ENCODE measurements at places on chromosomes 3 and 15. TPM values are rescaled to one million over a fixed set of nuclear protein-coding genes. Genes with fewer than 3 reads are reported as not detected.

GRCh38 chr15:31364301-31365031, 37.8 kb downstream of the KLF13 start:
- no peaks in the 10 kb centered on the region for H3K36me3 ChIP-seq
- H3K4me3 ChIP-seq, result peak overlapping the region; percentile 11
- H3K4me1 ChIP-seq, result peaks cover 89% of the 10 kb centered on the region
- H3K27ac ChIP-seq, result peak overlapping the region; percentile 94
- no peaks in the 10 kb centered on the region for H3K27me3 ChIP-seq

GRK7 gene
- total RNA-seq, result 0.27 TPM

RLBP1 gene
- total RNA-seq, result not detected

DNA sequence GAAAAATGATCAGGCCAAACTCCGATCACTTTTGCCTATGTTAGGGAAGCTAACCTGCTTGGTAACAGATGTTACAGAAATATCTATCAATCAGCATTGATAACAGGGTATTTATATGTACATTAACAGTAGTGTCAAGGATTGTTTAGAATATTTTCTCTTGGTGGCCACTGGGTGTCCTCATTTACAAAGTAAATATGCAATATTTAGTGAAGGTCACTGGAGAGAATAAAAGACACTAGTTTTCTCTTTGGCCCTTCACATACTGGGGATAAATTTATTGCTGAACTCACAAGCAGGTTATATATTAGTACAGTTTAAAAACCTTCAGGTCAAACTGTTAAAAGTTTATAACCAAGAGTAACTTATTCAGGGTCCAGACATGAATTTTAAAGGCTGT, 69.0 kb downstream of the TIGIT start:
- no peak for DNase-seq
- H3K4me3 ChIP-seq, result no peak overlapping the region
- H3K36me3 ChIP-seq, result no peaks in the 10 kb centered on the region
- no peaks in the 10 kb centered on the region for H3K27me3 ChIP-seq
- no peaks in the 10 kb centered on the region for H3K4me1 ChIP-seq
- H3K27ac ChIP-seq, result no peak overlapping the region

SKOR1 gene
- total RNA-seq, result 2.4 TPM

GRCh38 chr3:67377299-67377698, 277.1 kb downstream of the SUCLG2 start:
- H3K4me1 ChIP-seq, result no peaks in the 10 kb centered on the region
- H3K27ac ChIP-seq, result no peak overlapping the region
- no peak for DNase-seq
- no peaks in the 10 kb centered on the region for H3K27me3 ChIP-seq
- H3K4me3 ChIP-seq, result no peak overlapping the region
- H3K36me3 ChIP-seq, result peaks cover 34% of the 10 kb centered on the region

LIPC gene
- total RNA-seq, result 4.6 TPM

ABHD10 gene
- total RNA-seq, result 18.4 TPM

ROPN1 gene
- total RNA-seq, result not detected

LMOD3 gene
- total RNA-seq, result not detected

DNA sequence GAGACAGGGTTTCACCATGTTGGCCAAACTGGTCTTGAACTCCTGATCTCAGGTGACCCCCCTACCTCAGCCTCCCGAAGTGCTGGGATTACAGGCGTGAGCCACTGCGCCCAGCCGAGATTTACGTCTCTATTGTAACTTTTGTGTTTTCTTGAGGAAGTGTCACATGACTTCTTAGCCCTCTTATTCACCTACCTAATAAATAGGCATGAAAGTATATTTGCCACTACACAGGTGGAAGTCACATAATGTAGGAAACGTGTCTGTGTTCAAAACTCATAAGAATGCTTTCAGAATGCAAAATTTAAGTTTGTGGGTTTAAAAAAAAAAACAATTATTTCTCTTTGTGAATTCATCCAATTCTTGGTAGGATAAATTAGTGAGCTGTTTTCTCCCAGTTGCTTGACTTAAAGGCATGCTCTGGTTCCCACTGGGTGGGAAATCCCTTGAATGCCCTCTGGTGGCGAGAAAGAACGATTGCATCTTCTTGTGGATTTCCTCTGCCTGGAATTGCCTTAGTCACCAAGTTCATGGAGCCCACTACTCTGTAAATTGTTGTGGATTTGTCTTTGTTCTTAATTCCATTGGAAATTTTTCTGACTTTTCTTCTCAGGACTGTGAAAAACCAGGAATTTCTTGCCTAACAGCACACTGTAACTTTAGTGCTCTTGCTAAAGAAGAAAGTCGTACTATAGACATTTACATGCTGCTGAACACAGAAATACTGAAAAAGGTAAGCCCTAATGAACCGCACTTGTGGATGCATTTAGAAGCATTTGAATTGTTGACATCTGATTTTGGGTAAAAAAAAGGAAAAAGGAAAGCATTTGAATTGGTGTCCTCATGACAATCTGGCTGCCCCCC, 82.2 kb upstream of the CTDSPL start:
- H3K4me3 ChIP-seq, result no peak overlapping the region
- no peak overlapping the region for H3K27ac ChIP-seq
- peak; percentile 2 for DNase-seq
- H3K4me1 ChIP-seq, result no peaks in the 10 kb centered on the region
- H3K27me3 ChIP-seq, result no peaks in the 10 kb centered on the region
- H3K36me3 ChIP-seq, result no peaks in the 10 kb centered on the region

DNA sequence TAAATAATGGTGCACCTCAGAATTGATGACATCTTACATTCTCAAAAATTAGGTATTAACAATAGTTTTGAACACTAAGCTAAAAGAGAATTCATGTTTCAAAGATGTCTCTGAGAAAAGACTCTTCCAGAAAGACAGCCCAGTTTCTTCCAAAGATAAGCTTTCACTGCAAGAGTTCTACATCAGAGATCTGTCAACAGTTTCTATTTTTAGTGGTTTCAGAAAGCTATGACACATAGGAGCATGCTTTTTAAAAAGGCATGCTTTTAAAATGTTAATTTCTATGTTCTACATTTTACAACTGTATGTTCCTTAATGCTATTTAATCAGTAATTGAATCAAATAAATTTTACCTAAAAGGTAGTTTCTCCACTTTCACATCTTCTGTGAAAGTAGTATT, 88.2 kb downstream of the PLOD2 start:
- no peak overlapping the region for H3K4me3 ChIP-seq
- H3K4me1 ChIP-seq, result no peaks in the 10 kb centered on the region
- no peaks in the 10 kb centered on the region for H3K36me3 ChIP-seq
- DNase-seq, result no peak
- no peaks in the 10 kb centered on the region for H3K27me3 ChIP-seq

CFAP100 gene
- total RNA-seq, result not detected

- DNase-seq, result peak; percentile 45
- H3K27ac ChIP-seq, result no peak overlapping the region
- H3K4me1 ChIP-seq, result no peaks in the 10 kb centered on the region
- H3K36me3 ChIP-seq, result no peaks in the 10 kb centered on the region
- no peak overlapping the region for H3K4me3 ChIP-seq
- H3K27me3 ChIP-seq, result no peaks in the 10 kb centered on the region
Observed at GRCh38 chr3:141360888-141361598, 7.3 kb upstream of the ZBTB38 start.

GRCh38 chr15:60583946-60584345, 105.0 kb upstream of the ICE2 start:
- H3K27me3 ChIP-seq, result no peaks in the 10 kb centered on the region
- H3K27ac ChIP-seq, result peak overlapping the region; percentile 82
- H3K4me3 ChIP-seq, result peak overlapping the region; percentile 30

DNA sequence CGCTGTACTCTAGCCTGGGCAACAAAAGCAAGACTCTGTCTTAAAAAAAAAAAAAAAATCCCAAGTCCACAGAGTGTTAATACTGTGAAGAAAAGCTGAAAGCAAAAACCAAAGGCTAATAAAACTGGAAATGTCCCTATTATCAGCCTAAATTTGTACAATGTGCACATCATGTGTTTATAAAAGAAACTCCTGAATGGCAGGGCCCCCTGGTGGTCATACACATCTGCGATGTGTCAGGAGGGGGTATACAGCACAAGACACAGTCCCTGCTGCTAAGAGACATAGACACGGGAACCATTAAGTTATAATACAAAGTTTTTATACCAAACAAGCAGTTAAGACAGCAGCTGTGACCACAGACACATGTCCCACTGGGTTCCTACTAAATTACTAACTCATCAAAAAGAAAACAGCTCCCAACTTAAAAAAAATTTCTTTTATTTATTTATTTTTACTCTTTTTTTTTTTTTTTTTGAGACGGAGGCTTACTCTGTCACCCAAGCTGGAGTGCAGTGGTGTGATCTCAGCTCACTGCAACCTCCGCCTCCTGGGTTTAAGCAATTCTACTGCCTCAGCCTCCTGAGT, 31.0 kb downstream of the IDH2 start:
- no peak overlapping the region for H3K4me3 ChIP-seq
- H3K27ac ChIP-seq, result no peak overlapping the region
- H3K36me3 ChIP-seq, result no peaks in the 10 kb centered on the region
- H3K4me1 ChIP-seq, result no peaks in the 10 kb centered on the region
- peak; percentile 80 for DNase-seq

DNA sequence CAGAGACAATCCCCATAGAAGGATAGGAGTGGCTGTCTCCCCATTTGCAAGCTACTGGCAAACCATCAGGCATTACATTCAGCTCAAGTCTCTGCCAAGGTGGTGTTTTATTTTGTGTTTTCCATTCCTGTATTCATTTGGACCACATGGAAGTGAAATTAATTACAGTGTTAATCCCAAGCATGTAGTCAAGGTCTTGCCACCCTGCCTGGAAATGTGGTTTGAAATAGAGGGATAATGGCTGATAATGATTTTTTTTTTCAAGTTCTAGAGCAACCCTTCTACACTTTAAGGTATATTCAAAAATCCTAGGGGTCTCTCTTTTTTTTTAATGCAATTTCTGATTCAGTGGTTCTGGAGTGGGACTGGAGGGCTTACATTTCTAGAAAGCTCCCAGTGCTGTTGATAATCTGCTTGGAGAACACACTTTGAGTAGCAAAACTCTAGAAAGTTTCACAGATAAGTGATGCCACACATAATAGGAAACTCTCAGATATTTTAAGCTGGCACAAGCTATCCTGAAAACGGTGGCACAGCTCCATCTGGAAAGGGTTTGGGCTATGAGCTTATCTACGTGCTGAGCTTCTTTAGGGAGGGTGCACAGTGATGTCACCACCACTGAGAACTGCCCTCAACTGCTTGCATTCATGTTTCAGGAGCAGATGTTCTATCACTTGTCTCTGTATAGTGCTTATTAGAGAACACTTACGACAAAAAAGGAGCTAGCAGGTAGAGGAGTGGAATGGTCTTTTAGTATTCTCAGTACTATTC, 140.1 kb upstream of the IL12A start:
- no peaks in the 10 kb centered on the region for H3K27me3 ChIP-seq
- DNase-seq, result no peak
- H3K4me3 ChIP-seq, result no peak overlapping the region
- no peaks in the 10 kb centered on the region for H3K4me1 ChIP-seq
- no peaks in the 10 kb centered on the region for H3K36me3 ChIP-seq

GRCh38 chr3:119937229-119937628, 155.3 kb downstream of the NR1I2 start:
- no peak overlapping the region for H3K27ac ChIP-seq
- peak; percentile 8 for DNase-seq
- no peaks in the 10 kb centered on the region for H3K27me3 ChIP-seq
- H3K36me3 ChIP-seq, result no peaks in the 10 kb centered on the region
- H3K4me3 ChIP-seq, result no peak overlapping the region

GRCh38 chr3:150535204-150535603, 11.1 kb downstream of the SERP1 start:
- H3K27me3 ChIP-seq, result no peaks in the 10 kb centered on the region
- no peaks in the 10 kb centered on the region for H3K4me1 ChIP-seq
- no peak overlapping the region for H3K27ac ChIP-seq
- no peak overlapping the region for H3K4me3 ChIP-seq
- no peak for DNase-seq

MUC20 gene
- 17.8 TPM for total RNA-seq

GRCh38 chr3:187973977-187974870, 179.7 kb upstream of the LPP start:
- peak overlapping the region; percentile 3 for H3K4me3 ChIP-seq
- peaks cover 34% of the 10 kb centered on the region for H3K4me1 ChIP-seq
- H3K27me3 ChIP-seq, result no peaks in the 10 kb centered on the region
- no peak overlapping the region for H3K27ac ChIP-seq

DNA sequence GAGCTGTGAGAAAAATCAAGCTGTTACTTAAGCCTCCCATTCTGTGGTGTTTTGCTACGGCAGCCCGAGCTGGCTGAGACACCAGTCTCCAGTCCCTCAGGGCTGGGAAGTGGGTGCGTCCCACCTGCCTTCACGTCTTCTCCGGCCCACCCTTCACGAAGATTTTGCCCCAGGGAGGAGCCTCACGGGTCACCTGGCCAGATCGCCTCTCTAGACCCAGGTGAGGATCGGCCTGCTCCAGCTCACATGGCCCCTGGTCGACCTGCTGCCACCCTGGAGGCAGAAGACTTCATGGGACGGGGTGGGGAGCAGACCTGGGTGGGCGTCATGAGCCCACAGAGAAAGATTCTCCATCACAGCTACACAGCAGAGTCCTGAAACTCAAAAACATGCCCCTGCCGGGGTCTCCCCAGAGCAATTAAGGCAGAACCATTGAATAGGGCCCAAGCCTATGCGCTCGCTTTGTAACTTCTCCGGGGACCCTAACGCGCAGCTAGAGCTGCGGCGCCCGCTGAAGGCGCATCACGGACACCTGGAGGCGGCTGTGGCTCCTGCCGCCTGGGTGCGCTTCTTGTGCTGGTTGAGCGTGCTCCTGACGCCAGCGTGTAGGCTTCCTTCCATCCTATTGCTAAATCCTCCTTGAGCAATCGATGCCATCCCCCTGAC, 92.6 kb upstream of the ALDH1A3 start:
- H3K27me3 ChIP-seq, result no peaks in the 10 kb centered on the region
- H3K36me3 ChIP-seq, result no peaks in the 10 kb centered on the region
- no peak for DNase-seq

- no peaks in the 10 kb centered on the region for H3K36me3 ChIP-seq
- DNase-seq, result no peak
- no peaks in the 10 kb centered on the region for H3K4me1 ChIP-seq
- H3K27me3 ChIP-seq, result no peaks in the 10 kb centered on the region
Observed at GRCh38 chr3:127801731-127802313, 20.5 kb downstream of the MGLL start.

GRCh38 chr3:127865941-127866340, 43.6 kb upstream of the MGLL start:
- H3K36me3 ChIP-seq, result no peaks in the 10 kb centered on the region

COL7A1 gene
- 2.7 TPM for total RNA-seq

- H3K36me3 ChIP-seq, result no peaks in the 10 kb centered on the region
- no peaks in the 10 kb centered on the region for H3K27me3 ChIP-seq
- no peak overlapping the region for H3K4me3 ChIP-seq
Observed at GRCh38 chr3:117726776-117727175, 1017.2 kb downstream of the TUSC7 start.

TIPIN gene
- total RNA-seq, result 4.1 TPM

GRCh38 chr3:136645915-136646314, 106.3 kb downstream of the STAG1 start:
- no peak overlapping the region for H3K4me3 ChIP-seq
- no peak for DNase-seq
- H3K4me1 ChIP-seq, result no peaks in the 10 kb centered on the region
- H3K36me3 ChIP-seq, result no peaks in the 10 kb centered on the region
- H3K27me3 ChIP-seq, result no peaks in the 10 kb centered on the region
- no peak overlapping the region for H3K27ac ChIP-seq
